ENCODE measurements at places on chromosomes 3 and 15. TPM values are rescaled to one million over a fixed set of nuclear protein-coding genes. Genes with fewer than 3 reads are reported as not detected.
A peak's percentile ranks its signal among the peaks of the same experiment; 100 is the strongest.

GRCh38 chr15:27017168-27017809 is 46.3 kb downstream of the GABRG3 start:
- H3K4me1 ChIP-seq: no peaks in the 10 kb centered on the region
- H3K4me3 ChIP-seq: no peak overlapping the region
- H3K27ac ChIP-seq: no peak overlapping the region
- H3K36me3 ChIP-seq: no peaks in the 10 kb centered on the region
- peak; percentile 4 for DNase-seq

Gene RASL12
- total RNA-seq: not detected

DNA sequence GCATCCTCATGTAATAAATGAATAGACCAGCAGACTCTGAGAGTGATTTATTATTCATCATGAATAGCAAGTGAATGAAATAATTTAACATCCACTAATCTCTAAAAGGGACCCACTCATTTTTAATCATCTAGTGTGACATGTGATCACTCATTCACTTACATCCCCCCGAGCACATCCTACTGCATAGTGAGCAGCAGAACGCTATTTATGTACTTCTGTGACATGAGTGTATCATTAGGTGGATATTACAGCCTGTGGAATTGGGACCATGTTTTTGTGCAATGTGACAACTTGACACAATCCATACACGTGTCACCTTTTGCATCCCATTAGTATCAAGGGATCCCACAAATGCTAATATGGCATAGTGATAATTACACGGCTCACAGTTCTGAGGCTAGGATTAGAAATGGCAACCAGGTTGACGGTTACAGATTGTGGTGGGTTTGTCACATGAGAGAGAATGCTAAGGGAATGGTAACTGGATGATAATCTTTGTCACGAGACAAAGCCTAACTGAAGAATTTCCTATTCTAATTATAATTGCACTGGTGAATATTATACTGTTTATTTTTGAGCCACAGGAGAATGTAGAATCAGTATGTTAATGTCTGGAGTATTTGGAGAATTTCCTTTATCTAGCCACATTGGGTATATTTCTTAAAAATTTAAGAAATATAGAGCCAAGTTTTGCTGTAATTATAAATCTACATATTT is 595.2 kb upstream of the TBL1XR1 start:
- DNase-seq: no peak
- H3K27ac ChIP-seq: no peak overlapping the region
- H3K36me3 ChIP-seq: no peaks in the 10 kb centered on the region
- H3K4me1 ChIP-seq: no peaks in the 10 kb centered on the region
- no peak overlapping the region for H3K4me3 ChIP-seq

GRCh38 chr3:138303474-138303873 is 26.2 kb downstream of the NME9 start:
- H3K27me3 ChIP-seq: no peaks in the 10 kb centered on the region
- H3K4me1 ChIP-seq: no peaks in the 10 kb centered on the region
- no peak overlapping the region for H3K4me3 ChIP-seq
- no peaks in the 10 kb centered on the region for H3K36me3 ChIP-seq

DNA sequence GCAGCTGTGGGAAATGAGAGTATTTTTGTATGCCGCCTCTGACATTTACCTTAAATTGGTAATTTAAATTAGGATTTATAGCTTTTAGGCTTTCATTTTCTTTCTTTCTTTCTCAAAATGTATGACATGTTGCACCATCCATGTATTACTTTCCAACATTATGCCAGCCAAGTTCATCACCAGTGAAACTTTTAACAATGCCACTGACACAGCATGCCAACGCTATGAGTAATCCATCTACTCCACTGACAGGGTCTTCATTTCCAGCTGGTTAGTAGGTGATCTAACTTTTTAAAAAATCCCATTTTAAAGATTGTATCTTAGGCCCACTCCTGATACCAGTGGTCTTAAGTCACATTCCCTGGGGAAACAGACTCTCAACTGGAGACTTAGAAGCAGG is 21.8 kb upstream of the CLDN16 start:
- H3K27me3 ChIP-seq: no peaks in the 10 kb centered on the region
- H3K27ac ChIP-seq: no peak overlapping the region
- no peaks in the 10 kb centered on the region for H3K4me1 ChIP-seq
- H3K4me3 ChIP-seq: no peak overlapping the region
- DNase-seq: no peak
- no peaks in the 10 kb centered on the region for H3K36me3 ChIP-seq

Gene PRR23E
- total RNA-seq: not detected
